ENCODE measurements at places on chromosomes 7 and 10.

DNA sequence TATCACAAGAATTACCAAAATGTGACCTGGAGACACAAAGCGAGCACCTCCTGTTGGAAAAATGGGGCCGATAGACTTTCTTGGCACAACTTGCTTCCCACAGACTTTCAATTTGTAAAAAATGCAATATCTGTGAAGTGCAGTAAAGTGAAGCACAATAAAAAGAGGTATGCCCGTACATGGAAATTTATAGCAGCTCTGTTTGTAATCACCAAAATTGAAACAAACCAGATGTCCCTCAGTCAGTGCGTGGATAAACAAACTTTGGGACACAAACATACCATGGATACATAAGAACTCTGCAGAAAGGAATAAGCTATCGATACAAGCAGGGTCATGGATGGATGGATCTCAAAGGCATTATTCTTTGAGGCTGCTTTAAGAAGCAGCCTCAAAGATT is 33.6 kb downstream of the ARID5B start:
- no peak for DNase-seq

DNA sequence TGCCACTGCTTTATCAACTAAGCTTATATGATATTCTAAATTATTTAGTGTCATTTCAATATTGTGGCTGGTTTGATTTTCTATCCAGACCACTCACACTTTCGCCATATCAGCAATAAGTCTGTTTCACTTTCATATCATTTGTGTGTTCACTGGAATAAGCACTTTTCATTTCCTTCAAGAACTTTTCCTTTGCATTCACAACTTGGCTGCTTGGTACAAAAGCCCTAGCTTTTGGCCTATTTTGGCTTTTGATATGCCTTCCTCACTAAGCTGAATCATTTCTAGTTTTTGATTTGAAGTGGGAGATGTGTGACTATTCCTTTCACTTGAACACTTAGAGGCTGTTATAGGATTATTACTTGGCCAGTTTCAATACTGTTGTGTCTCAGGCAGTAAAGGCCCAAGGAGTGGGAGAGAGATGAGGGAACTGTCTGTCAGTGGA is 120.9 kb upstream of the NAMPT start:
- no peak for DNase-seq

GRCh38 chr7:22871661-22872060 is 49.0 kb upstream of the TOMM7 start:
- DNase-seq = no peak

GRCh38 chr7:131538813-131539179 is 17.6 kb downstream of the PODXL start:
- DNase-seq = no peak

DNA sequence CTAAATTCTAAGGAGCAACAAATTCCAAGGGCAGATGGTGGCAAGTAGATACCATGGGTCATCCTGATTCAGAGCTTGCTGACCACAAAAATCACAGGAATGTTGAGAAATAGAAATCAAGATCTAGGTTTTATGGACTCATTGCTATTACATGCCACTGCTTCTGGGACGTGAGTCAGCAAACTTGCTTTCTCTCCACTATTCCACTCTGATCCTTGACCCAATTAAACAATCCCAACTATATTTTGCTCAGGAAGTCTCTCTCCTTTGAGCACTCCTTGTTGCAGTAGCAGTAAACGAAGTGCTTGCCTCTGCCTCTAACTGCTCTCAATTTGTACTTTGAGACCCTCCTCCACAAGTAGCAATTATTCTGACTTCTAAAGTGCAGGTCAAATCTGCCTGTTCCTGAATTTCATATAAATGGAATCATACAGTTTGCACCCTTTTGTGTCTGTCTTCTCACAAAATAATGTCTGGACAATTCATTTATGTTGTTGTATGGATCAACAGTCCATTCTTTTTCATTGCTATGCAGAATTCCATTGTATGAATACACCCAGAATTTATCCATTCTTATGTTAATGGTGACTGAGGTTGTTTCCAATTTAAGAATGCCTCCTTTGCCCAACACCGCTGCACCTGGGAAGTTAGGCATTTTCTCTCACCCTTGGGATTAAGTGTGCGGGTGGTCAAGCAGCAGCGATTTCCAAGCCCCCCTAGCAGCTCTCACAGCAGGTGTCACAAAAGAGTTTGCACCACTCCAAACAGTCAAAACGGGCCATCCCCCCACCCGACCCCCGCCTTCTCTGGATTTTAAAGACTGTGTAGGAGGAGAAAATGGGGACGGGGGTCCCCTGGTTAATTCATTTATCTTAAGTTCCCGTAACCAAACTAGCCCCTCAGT is 35.9 kb downstream of the ACSM6 start:
- no peak for DNase-seq

DNA sequence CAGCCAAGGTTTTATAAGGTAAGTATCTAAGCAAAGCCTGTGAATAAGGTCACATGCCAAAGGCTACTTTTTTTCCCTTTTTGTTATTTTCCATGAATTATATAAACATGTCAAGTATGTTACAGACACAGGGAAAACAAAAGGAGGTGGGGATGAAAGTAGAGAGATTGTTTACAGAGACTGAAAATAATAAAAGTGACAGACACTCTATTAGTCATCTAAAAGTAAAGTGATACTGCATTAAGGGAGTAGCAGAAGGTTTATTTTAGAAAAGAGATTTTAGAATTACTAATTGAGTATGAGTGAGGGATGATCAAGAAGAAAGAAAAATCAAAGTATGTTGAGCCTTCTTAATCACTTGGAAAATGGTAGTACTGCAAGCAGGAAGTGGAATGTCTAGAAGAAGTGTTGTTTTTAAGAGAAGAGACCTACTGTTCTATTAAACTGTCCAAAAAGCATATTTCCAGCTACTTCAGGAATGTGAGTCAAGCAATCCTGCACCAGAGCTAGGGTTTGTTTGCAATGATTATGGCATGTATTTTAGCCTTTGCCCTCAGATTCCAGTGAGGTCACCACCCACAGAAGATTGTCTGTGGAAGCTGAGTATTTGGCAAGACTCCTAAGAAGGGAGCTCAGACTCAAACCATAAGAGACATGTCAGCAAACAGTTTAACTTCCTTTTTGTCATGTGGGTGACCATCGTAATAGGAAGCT is 177.9 kb upstream of the PLXDC2 start:
- DNase-seq = no peak

DNA sequence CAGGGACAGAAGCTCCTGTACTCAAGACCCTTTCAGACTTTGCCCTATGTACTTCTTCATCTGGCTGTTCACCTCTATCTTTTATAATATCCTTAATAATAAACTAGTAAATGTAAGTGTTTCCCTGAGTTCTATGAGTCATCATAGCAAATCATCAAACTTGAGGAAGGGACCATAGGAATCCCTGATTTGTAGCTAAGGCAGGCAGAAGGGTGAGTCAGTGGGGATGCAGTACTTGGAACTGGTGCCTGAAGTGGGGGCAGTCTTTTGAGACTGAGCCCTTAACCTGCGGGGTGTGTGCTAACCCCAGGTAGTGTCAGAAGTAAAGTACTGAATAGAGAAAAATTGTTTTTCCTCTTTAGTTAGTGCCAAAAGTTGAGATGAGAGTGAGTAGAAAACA is 6.2 kb upstream of the TMEM243 start:
- no peak for DNase-seq

DNA sequence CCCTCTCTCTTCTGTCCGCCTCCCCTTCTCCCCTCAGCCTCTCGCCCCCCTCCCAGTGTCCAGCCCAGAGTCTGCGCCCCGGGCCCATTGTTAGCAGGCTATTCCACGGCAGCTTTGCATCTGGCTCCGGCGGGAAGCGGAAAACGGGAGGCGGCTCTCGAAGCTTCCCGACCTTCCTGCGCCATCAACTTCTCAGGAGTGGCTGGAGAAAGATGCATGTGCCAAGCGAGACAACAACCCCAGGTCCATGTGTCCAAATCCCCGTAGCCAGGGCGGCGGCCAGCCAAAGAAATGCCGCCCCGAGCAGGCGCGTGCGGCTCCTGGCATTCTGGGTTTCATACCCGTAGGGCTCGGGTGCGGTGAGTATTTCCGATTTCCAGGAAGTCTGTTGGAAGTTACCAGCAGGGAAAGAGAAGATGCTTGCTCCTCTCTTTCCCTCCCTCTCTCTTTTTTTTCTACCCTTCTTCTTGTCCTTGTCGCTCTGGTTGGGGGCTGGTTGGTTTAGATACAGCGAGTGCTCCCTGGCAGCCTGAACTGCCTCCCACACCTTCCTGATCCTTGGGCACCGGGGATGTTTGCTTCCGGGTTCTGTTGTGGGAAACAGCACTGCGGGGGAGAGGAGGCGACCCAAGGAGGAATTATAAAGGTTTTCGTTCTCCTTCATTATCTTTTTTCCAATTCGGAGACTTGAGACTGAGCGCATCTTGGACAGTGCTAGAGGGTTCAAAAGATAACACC is 1.2 kb upstream of the HOXA2 start:
- DNase-seq = no peak

- DNase-seq = no peak
Measured at GRCh38 chr7:18064242-18064838, 36.7 kb upstream of the PRPS1L1 start.

GRCh38 chr7:133040178-133040577 is 41.7 kb downstream of the CHCHD3 start:
- DNase-seq = no peak

- DNase-seq = no peak
Measured at GRCh38 chr10:31708046-31708445, 220.6 kb downstream of the ARHGAP12 start.
